NCI-H1105 treated with DMSO at 0.1 percent for 48 hours (cell line): ENCODE measurements at places on chromosomes 7 and 10.

GRCh38 chr10:97463363-97464132 is 17.6 kb downstream of the ZDHHC16 start:
- DNase-seq: peak; percentile 50

GRCh38 chr10:78551184-78552005 is 517.4 kb upstream of the ZMIZ1 start:
- no peak for DNase-seq

DNA sequence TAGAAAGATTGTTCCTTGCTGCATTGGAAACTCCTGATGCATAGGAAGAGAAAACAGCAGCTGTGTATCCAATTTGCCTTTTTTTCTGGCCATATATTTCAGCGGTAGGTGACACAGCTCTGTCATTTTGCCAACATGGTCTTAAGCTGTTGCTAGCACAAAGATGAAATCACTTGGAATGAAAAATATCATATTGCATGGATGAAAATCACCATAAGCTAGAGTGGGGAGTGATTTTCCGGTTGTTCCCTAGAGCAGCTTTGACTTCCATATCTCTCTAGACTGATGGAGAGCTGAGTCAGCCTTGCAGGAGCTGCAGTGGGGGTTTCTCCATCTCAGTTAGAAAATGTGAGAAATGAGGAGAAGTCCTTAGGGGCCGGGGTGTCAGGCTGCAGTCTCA is 38.3 kb upstream of the BTBD16 start:
- no peak for DNase-seq

- DNase-seq: no peak
Observed at GRCh38 chr7:106827626-106828025, 37.5 kb upstream of the PIK3CG start.

- DNase-seq: no peak
Observed at GRCh38 chr7:133887459-133887858, 239.7 kb upstream of the LRGUK start.

DNA sequence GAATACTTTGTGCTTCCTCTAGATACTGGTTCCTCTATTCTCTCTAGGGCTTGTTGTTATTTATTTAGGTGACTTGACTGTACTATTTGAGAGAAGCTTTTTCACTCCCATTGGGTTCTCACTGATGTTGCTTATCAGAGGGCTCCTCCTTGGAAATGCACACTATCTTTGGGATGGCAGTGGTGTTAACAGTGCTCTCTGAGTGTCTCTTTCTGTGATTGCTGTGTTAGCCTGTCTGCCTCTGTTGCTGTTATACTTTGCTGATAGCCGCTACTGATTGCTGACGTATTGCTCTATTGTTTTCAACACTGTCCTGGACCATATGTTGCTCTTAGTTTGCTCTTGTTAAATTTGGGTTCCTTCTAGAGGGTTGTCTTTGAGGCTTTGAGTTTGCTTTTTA is 34.7 kb downstream of the ZNF33A start:
- no peak for DNase-seq

DNA sequence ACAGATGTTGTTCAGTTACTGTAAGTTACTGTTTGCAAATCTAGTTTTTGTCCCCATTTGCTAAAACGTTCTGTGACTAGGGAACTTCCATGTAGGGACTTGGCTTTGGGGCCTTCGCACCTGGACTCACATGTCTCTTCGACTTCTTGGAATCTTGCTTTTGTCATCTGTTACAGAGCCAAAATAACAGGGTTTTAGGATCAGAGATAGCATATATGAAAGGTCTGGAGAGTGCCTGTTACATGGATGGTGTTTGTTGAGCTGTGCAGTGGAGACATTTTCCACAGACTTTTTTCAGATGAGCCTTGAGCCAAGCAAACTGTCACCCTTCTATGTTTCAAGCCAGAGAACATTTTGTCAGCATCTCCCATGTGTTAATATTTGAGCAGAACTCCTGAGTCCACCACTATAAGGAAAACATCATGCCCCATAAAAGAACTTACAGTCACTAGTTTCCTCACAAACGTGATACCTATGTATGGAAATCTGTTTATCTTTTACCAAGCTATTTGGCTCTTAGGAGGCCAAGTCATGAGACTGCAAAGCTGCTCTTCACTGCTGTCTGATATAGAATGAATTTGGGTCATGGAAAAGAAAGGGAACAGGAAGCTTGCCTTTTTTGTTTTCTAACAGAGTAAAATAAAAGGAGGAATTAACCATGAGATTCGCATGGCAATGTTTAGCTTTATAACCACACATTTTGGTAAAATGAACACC is 818.6 kb upstream of the IGFBP3 start:
- DNase-seq: no peak
